ENCODE measurements at places on chromosomes 5 and 9. TPM values are rescaled to one million over a fixed set of nuclear protein-coding genes. Genes with fewer than 3 reads are reported as not detected.

DNA sequence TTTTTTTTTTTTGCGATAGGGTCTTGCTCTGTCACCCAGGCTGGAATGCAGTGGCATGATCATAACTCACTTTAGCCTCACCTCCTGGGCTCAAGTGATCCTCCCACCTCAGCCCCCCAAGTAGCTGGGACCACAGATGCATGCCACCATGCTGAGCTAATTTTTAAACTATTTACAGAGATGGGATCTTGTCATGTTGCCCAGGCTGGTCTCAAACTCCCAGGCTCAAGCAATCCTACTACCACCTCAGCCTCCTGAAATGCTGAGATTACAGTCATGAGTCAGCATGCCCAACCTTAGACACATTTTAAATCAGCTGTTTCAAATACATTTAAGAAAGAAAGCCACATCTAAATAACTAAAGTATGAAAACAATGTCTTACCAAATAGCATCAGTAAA is 439.0 kb downstream of the EBF1 start:
- H3K36me3 ChIP-seq: no peaks in the 10 kb centered on the region
- H3K4me1 ChIP-seq: no peaks in the 10 kb centered on the region
- H3K4me3 ChIP-seq: no peak overlapping the region

- no peak overlapping the region for H3K4me3 ChIP-seq
- no peaks in the 10 kb centered on the region for H3K27me3 ChIP-seq
- no peaks in the 10 kb centered on the region for H3K4me1 ChIP-seq
- no peaks in the 10 kb centered on the region for H3K36me3 ChIP-seq
Observed at GRCh38 chr5:10457682-10458574, 16.2 kb downstream of the ROPN1L start.

DNA sequence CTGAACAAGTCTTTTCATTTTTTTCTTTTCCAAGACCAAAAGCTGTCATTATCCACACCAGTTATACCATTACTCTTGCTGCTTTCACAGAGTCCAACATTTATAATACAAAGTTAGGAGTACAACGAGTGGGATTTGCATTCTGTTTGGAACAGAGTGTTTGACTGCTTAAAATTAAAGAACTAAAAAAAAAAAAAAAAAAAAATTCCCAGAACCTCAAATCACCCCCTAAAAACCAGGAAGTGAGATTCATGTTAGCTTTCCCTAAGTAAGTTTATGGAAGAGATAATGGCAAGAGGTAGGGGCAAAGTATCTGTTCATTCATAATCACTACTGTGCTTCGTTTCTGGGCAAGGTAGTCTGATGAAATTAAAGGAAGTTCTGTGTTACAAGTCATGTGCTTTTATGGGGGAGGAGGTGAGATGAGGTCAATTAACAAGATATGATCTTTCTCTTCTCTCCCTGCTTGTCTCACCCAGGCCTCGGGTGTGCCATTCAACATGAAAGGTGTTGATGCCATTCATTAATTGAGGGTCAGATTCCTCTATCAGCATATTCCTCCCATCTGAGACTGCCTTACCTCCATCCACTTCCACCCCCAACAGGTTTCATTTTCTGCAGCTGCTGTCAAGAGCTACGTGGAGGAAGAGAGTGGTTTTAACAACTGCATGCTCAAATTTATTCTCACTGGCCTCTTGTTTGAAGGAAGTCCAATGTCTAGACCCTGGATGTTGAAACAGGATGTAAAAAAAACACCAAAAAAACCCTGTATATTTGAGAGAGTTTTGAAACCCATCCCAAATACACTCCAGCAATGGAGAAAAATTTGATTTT is 58.1 kb downstream of the MARCHF3 start:
- H3K4me1 ChIP-seq: no peaks in the 10 kb centered on the region
- H3K27me3 ChIP-seq: no peaks in the 10 kb centered on the region
- H3K36me3 ChIP-seq: no peaks in the 10 kb centered on the region
- H3K27ac ChIP-seq: peak overlapping the region; percentile 6
- DNase-seq: no peak

- H3K4me3 ChIP-seq: no peak overlapping the region
- no peak for DNase-seq
- no peaks in the 10 kb centered on the region for H3K27me3 ChIP-seq
- no peaks in the 10 kb centered on the region for H3K36me3 ChIP-seq
Observed at GRCh38 chr9:112601636-112602035, 115.0 kb downstream of the KIAA1958 start.

- no peaks in the 10 kb centered on the region for H3K36me3 ChIP-seq
- no peak overlapping the region for H3K27ac ChIP-seq
- DNase-seq: no peak
- no peaks in the 10 kb centered on the region for H3K27me3 ChIP-seq
- no peak overlapping the region for H3K4me3 ChIP-seq
Observed at GRCh38 chr9:7901621-7902020, 102.0 kb upstream of the DMAC1 start.

GRCh38 chr5:28914297-28914696 is 1875.9 kb upstream of the CDH9 start:
- H3K36me3 ChIP-seq: no peaks in the 10 kb centered on the region
- H3K4me3 ChIP-seq: no peak overlapping the region
- no peak overlapping the region for H3K27ac ChIP-seq
- no peaks in the 10 kb centered on the region for H3K4me1 ChIP-seq
- no peaks in the 10 kb centered on the region for H3K27me3 ChIP-seq

- H3K27me3 ChIP-seq: no peaks in the 10 kb centered on the region
- peak overlapping the region; percentile 94 for H3K27ac ChIP-seq
- peaks cover 43% of the 10 kb centered on the region for H3K4me1 ChIP-seq
- H3K36me3 ChIP-seq: no peaks in the 10 kb centered on the region
- no peak overlapping the region for H3K4me3 ChIP-seq
Observed at GRCh38 chr5:150642567-150642927, 2.1 kb downstream of the SYNPO start.

DNA sequence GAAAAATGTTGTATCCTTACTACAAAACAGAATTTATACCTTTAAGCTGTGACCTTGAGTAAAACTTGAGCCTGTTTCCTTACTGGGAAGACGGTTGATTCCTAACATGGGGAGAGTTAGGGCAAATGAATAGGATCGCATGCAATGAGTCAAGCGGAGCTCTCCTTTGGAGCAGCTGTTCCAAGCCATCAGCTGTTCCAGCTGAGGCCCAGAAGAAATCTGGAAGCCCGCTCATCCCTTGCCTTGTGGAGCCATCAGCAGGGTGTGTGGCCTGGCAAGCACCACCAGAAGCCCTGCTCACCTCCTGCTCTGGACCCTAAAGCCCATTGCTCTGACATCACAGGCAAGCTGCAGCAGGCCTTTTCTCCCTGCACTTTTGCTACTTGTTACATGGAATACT is 8.0 kb downstream of the KIAA1191 start:
- DNase-seq: no peak
- no peaks in the 10 kb centered on the region for H3K4me1 ChIP-seq
- H3K27ac ChIP-seq: no peak overlapping the region
- no peaks in the 10 kb centered on the region for H3K27me3 ChIP-seq
- H3K36me3 ChIP-seq: no peaks in the 10 kb centered on the region

- H3K27me3 ChIP-seq: no peaks in the 10 kb centered on the region
- no peak overlapping the region for H3K4me3 ChIP-seq
- H3K36me3 ChIP-seq: no peaks in the 10 kb centered on the region
- DNase-seq: no peak
Observed at GRCh38 chr9:37197158-37198038, 77.0 kb downstream of the ZCCHC7 start.

DNA sequence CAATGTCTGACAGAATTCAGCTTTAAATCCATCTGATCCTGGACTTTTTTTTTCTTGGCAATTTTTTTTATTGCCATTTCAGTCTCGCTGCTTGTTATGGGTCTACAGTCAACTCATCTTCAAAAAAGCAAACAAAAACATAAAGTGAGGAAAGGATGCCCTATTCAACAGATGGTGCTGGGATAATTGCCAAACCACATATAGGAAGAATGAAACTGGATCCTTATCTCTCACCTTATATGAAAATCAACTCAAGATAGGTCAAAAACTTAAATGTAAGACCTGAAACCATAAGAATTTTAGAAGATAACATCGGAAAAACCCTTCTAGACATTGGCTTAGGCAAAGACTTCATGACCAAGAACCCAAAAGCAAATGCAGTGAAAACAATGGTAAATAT is 389.1 kb upstream of the ST8SIA4 start:
- H3K4me3 ChIP-seq: no peak overlapping the region
- H3K4me1 ChIP-seq: no peaks in the 10 kb centered on the region
- DNase-seq: no peak
- H3K36me3 ChIP-seq: no peaks in the 10 kb centered on the region
- no peak overlapping the region for H3K27ac ChIP-seq
- no peaks in the 10 kb centered on the region for H3K27me3 ChIP-seq

DNA sequence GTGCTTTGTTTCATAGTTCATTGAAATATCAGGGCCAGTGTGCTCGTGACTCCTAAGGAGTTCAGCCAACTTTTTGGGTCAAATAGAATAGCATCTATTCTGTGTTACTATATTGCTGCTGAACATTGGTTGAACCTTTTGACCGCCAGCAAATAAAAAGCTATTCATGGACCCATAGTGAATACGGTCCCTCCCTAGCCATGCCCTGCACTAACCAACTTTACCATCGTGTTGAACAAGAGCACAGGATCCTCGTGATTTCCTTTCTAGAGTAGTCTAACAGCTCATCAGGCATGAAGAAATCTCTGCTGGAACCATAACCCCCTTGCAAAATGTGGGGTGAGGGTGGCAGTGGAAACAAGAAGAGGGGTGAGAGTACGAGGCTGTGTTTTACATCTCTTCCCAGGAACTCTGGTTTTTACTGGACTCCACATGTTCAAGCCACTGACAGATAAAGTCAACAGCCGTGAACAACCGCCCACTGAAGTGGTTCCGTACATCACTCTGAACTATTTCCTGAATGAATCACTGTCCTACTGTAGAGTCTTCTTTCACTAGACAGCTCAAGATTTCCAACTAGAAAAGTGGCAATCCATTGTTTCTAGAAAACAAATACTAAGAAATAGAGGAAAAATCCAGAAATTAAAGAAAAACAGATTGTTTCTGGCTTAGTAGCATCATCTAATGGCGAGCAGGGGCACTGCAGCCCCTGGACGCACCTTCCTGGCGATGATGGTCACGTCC is 70.1 kb upstream of the SPATA31E1 start:
- no peak for DNase-seq
- H3K27ac ChIP-seq: no peak overlapping the region
- no peaks in the 10 kb centered on the region for H3K36me3 ChIP-seq
- H3K27me3 ChIP-seq: no peaks in the 10 kb centered on the region
- no peaks in the 10 kb centered on the region for H3K4me1 ChIP-seq

- DNase-seq: peak; percentile 34
- H3K36me3 ChIP-seq: no peaks in the 10 kb centered on the region
- no peaks in the 10 kb centered on the region for H3K27me3 ChIP-seq
- H3K27ac ChIP-seq: no peak overlapping the region
Observed at GRCh38 chr9:17462869-17463464, 115.9 kb upstream of the SH3GL2 start.

DNA sequence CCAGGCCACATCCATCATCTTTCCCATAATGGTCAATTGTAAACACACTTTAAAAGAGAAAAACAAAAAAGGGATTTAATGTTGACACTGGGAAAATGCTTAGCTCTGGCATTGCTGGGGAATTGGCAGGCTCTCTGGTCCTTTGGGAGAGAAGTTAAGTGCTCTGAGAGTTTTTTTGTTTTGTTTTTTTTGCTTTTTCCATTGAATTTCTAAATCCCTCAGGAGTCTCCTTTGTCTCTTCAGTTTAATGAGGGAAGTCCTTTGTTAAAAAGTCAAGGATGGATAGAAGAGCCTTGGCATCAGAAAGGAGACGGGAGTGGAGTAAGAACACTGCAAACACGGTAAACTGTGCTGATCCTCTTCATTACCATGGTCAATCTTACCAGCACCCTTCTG is 7.1 kb upstream of the HAND1 start:
- H3K4me1 ChIP-seq: no peaks in the 10 kb centered on the region
- no peak for DNase-seq
- no peak overlapping the region for H3K27ac ChIP-seq
- peaks cover 27% of the 10 kb centered on the region for H3K27me3 ChIP-seq
- H3K36me3 ChIP-seq: no peaks in the 10 kb centered on the region

- peak; percentile 81 for DNase-seq
- no peaks in the 10 kb centered on the region for H3K27me3 ChIP-seq
- no peak overlapping the region for H3K27ac ChIP-seq
- H3K4me1 ChIP-seq: no peaks in the 10 kb centered on the region
- H3K4me3 ChIP-seq: no peak overlapping the region
Observed at GRCh38 chr9:126398403-126399058, 71.9 kb downstream of the MVB12B start.

GRCh38 chr5:41093803-41094202 is 22.7 kb upstream of the MROH2B start:
- no peak overlapping the region for H3K27ac ChIP-seq
- DNase-seq: no peak
- H3K27me3 ChIP-seq: no peaks in the 10 kb centered on the region
- H3K36me3 ChIP-seq: no peaks in the 10 kb centered on the region
- no peaks in the 10 kb centered on the region for H3K4me1 ChIP-seq
- H3K4me3 ChIP-seq: no peak overlapping the region

GRCh38 chr5:16970260-16970659 is 34.2 kb upstream of the MYO10 start:
- no peaks in the 10 kb centered on the region for H3K27me3 ChIP-seq
- no peak for DNase-seq
- no peaks in the 10 kb centered on the region for H3K4me1 ChIP-seq
- no peak overlapping the region for H3K27ac ChIP-seq
- no peaks in the 10 kb centered on the region for H3K36me3 ChIP-seq

- H3K27ac ChIP-seq: no peak overlapping the region
- H3K36me3 ChIP-seq: no peaks in the 10 kb centered on the region
- DNase-seq: no peak
- no peak overlapping the region for H3K4me3 ChIP-seq
- H3K4me1 ChIP-seq: no peaks in the 10 kb centered on the region
- H3K27me3 ChIP-seq: no peaks in the 10 kb centered on the region
Observed at GRCh38 chr5:137061382-137061781, 437.7 kb downstream of the SPOCK1 start.

- H3K27ac ChIP-seq: peak overlapping the region; percentile 46
- H3K36me3 ChIP-seq: no peaks in the 10 kb centered on the region
- DNase-seq: peak; percentile 22
- no peak overlapping the region for H3K4me3 ChIP-seq
- no peaks in the 10 kb centered on the region for H3K27me3 ChIP-seq
- H3K4me1 ChIP-seq: no peaks in the 10 kb centered on the region
Observed at GRCh38 chr5:128228008-128228407, 144.4 kb downstream of the SLC12A2 start.

DBH gene
- total RNA-seq: 1.3 TPM

SPATA9 gene
- not detected for total RNA-seq

SPATA31A3 gene
- total RNA-seq: not detected

RMND5B gene
- 30.1 TPM for total RNA-seq

FAM153A gene
- 1.7 TPM for total RNA-seq

Measured in uterus (tissue), 4 donors.